Stimulated activated CD4-positive, alpha-beta T cell treated with anti-CD3 and anti-CD28 coated beads, Interleukin-15, amount 100 ng/mL, for 1 hour (primary cell): ENCODE measurements at places on chromosomes 6 and 20.

DNA sequence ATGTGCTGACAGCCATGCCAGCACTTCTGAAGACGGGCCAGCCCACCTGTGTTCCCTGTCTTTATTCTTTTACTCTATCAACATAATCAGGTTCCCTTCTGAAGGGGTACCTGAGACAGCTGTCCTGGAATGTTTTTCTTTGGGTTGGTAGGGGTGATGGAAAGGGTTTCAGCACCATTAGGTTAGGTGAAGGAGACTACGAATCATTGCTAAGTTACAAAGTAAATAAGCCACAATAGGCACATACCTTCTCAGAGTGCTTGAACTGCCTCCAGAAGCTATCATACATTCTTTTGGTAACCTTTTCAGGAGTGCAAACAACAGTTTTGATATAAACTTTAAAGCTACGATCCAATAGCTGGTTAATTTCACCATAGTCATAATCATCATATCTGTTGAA, 106.3 kb downstream of the SESN1 start:
- DNase-seq: no peak

DNA sequence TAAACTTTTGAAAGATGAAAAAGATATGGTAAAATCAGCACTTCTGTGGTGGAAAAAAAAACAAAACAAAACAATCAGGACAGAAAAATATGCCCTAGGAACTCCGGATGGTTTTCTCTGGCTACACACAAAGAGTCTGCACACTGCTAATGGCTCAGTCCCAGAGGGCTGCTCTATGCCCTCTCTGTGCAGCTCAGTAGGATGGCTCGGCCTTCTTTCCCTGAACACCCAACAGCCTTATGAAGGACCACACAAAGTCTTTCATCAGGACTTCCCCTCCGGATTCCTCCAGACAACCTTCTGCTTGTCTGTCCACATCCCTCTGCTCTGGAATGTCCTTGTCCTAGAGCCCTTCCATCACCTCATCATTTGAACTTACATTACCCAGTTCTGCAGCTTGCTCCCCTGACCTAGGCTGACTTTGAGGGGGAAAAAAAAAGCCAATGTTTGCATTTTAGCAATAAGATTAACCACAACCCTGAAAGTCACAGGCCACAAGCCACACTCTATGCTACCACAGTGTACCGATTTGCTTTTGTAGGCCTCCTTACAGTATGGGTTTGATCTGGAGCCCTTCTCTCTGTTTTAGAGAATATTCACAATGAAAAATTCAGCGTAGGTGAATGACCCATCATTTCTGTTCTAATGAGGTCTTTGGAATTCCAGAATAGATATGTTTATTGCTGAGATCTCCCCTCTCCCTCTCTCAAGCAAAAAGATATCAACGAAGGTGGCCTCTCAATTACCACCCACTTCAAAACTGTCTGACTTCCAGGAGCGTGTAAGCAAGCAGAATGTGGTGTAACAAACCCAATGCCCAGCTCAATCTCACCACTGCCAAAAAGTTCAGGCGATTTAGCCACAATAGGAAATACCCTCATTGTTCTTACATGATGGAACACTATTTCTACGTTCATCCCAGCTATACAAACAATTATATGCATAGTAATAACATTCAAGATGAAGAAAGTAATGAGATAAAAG, 164.0 kb downstream of the GMDS start:
- DNase-seq: no peak

GRCh38 chr6:69973763-69974162, 107.4 kb downstream of the COL19A1 start:
- DNase-seq: no peak

GRCh38 chr6:2524090-2524489, 226.6 kb downstream of the MYLK4 start:
- no peak for DNase-seq

GRCh38 chr6:35400901-35401311, 51.2 kb upstream of the FANCE start:
- no peak for DNase-seq

DNA sequence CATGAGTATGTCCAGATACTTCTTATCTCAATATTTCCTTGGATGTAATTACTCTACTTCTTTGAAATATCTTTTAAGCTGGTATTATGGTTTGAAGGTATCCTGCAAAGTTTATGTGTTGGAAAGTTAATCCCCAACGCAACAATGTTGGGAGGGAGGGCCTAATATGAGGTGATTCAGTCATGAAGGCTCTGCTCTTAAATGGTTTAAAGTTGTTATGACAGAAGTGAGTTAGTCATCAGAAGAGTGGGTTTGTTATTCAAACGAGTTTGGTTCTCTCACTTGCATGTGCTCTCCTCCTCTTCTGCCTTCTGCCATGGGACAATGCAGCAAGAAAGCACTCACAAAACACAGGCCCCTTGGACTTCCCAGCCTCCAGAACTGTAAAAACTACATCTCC, 176.3 kb downstream of the KCNQ5 start:
- DNase-seq: no peak

GRCh38 chr6:44020148-44020547, 107.1 kb downstream of the MRPL14 start:
- no peak for DNase-seq
